ENCODE measurements at places on chromosomes 1 and 21.

DNA sequence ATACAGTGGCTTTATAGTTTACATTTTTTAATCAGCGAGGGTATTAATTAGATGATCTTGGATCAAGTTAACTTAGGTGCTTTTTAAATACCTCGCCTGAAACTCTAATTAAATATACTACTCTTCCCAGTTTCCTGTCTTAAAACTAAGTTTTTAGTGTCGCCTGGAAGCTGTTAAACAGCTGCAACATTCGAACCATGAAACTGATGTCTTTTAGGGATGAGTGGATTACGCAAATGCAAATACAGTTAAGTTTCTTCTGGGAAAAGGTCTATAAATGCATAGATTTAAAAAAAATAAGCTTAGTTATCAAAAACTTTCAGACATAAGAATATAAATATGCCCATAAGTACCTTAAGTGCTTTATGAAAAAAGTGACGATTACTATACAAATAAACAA lies 228.3 kb downstream of the PTPRC start:
- DNase-seq = no peak

- DNase-seq = no peak
Measured at GRCh38 chr21:37987668-37988067, 71.4 kb upstream of the KCNJ6 start.

GRCh38 chr1:117610036-117610435 lies 4.2 kb downstream of the TENT5C start:
- DNase-seq = no peak

GRCh38 chr21:42547001-42547905 lies 33.6 kb downstream of the SLC37A1 start:
- no peak for DNase-seq

GRCh38 chr1:91876781-91877573 lies 9.0 kb downstream of the TGFBR3 start:
- DNase-seq = peak; percentile 30

DNA sequence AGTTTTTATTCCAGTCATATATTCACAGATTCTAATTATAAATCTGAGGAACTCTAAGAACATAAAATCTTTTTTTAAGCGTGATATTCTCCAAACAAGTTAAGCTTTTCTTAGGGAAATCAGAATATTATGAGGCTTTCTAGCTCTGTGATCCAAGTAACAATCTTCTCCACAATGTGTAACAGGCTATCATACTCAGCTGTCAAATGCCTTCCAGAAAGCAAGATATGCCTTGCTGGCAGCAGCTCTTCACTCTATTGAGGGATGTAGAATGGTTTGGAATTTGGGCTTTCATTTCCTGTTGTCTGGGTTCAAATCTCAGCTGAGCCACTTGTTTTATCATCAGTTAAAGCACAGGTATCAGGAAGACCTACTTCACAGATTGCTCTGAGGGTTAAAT lies 446.5 kb downstream of the PTBP2 start:
- DNase-seq = no peak

- no peak for DNase-seq
Measured at GRCh38 chr1:222096883-222097282, 355.0 kb upstream of the DUSP10 start.

GRCh38 chr1:61448914-61449313 lies 276.0 kb downstream of the TM2D1 start:
- DNase-seq = no peak

DNA sequence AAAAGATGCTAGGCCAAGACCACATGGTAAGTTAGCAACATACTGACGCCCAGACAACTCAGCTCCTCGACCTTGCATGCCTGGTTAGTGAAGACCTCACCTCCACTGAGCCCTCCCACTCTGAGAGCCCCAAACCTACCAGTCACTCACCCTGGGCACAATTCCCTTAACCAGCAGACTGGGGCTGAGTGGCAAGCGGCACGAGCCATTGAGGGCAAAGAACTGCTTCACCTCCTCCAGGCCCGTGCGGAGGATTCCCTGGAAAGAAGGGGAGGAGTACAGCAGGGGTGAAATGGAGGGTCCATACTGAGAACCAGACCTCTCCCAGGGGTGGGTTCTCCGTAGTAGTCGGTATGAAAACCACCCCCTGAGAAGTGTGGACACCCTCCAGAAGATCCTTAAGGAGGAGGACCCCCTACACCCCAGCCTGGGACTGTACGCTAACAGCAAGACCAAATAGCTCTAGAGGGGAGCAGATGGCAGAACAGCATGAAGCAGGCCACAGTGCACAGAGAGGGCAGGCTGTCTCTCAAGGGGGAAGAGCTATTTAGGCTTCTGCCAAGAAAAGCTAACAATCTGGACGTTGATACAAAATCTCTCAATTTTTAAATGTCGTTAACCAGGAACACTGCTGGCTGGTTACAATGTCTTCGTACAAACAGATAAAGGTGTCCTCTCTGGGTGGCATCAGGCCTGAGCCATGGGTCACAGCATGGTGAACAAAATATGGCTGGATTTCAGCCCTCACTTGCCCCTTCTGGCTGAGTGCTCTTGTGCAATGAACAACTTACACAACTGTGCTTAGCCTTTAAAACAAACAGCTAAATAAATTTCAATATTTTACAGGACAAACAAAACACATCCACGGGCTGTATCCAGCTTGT lies 31.0 kb upstream of the PPP1R15B start:
- DNase-seq = no peak

DNA sequence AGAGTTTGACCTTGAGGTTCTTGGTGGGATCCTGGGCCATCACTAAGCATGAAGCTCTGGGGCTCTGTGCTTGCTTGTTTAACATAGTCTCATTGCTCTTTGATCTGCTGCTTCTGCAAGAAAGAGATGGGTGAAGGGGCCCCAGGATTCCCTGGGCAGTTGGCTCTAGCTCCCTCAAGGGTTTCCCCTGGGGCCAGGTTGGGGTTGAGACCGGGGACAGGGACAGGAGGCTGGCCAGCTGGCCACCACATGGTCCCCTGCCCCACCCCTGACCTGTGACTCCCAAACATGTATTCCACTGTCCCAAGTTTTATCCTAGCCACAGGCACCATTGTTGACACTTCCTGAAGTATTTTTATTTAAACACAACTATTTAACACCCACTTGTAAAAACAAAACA lies 69.5 kb downstream of the FHAD1 start:
- DNase-seq = no peak

GRCh38 chr1:211377539-211378450 lies 51.2 kb downstream of the TRAF5 start:
- no peak for DNase-seq

GRCh38 chr21:19864476-19864875 lies 1133.7 kb upstream of the NCAM2 start:
- DNase-seq = no peak

- no peak for DNase-seq
Measured at GRCh38 chr21:43974791-43975468, 37.2 kb upstream of the TRAPPC10 start.

GRCh38 chr1:230215031-230215430 lies 148.0 kb downstream of the GALNT2 start:
- no peak for DNase-seq

DNA sequence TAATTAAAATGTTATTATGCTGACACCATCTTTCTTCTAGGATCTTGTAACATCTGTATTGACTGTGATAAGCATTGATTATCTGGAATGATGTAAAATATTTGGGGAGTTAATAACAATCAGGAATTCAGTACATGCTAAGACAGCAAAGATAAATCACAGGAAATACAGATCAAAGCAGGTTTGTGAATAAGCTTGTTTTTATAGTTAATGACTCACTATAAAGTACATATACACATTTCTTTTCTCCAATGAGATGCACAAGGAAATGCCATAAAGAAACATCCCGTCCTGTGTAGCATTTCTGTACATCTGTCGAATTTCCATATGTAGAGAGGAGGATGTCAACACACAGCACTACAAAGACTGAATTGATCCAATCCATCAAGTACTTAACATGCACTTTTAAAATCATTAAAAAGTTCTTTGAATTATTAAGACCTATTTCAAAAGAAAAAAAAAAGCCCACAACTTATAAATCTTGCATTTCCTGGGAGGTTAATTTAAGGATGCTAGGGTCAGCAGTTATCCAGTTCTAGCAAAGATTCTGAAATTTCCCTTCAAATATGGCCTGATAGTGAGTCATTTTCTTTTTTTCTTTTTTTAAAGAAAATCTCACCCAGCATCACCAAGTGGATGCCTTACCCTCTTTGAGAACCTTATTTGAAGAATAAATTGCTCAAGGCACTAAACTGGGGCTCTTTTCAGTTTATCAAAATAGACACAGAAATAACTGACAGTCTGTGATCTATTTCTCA lies 243.2 kb upstream of the NR5A2 start:
- DNase-seq = no peak

Measured in activated CD4-positive, alpha-beta T cell treated with anti-CD3 and anti-CD28 coated beads for 48 hours (primary cell).